LNCaP clone FGC (cell line): ENCODE measurements at places on chromosomes 2 and 18.
A peak's percentile ranks its signal among the peaks of the same experiment; 100 is the strongest.

DNA sequence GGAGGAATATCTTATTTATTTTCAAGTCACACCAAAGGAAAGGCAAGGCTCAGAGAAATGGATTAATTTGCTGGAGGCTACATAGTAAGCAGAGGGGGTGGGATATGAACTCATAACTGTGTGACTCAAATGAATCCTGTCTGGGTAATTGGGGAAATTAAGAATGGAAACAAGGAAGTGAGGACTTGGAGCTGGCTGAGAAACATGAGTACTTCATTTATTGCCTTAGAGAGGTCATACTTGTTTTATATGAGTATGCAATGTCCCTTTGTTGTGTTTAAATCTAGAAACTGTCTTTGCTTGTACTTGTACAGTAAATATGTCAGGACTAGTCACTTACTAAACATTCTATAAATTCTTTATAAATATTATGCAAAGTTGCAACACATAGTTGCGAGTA lies 2166.7 kb upstream of the PIK3C3 start:
- peak; percentile 89 for DNase-seq

DNA sequence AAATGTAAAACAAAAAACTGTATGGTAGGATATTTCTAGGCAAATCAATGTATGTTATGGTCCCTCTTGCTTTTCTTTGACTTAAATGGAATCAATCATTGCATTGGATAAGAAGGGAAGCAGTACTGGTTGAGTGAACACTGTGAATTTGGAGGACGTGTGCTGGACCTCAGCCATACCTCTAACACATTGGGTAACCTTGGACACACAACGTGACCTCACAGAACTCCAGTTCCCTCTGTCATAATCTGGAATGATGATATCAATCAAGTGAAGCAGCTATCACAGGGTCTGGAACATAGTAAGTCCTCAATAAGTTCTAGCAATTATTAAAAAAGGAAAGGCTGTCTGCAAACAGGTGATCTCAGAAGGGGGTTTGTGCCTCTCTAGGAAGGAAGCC lies 474.9 kb upstream of the TCF4 start:
- DNase-seq, result no peak

DNA sequence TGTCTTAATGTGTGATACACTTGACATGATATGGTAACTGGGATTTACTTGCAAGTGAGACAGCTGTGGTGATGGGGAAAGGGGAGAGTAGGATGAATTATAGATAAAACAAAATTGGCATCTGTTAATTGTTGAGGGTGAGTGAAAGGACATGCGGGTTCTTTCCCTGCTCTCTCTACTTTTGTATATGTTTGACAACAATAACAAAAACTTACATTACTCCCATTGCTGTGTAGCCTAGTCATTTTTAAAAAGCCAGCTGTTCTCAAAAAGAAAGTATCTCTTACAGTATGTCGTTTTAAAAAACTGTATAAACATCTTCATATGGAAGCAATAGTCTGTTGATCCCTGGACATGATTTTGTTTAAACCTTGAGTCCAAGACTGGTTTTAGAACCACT lies 117.6 kb downstream of the MYO1B start:
- no peak for DNase-seq

DNA sequence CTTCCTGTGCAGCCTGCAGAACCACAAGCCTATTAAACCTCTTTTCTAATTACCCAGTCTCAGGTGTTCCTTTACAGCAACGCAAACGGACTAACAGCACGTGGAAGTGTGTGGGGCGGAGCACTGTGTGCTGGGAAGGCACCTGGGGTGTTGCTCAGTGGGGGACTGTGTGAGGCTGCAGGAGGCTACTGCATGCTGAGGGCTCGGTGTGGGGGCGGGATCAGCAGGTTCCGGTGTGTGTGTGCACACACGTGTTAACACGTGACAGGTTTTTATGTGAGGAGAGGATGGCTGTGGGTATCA lies 58.9 kb downstream of the ANKMY1 start:
- no peak for DNase-seq

GRCh38 chr2:173753441-173753840 lies 211.7 kb downstream of the SP3 start:
- no peak for DNase-seq

DNA sequence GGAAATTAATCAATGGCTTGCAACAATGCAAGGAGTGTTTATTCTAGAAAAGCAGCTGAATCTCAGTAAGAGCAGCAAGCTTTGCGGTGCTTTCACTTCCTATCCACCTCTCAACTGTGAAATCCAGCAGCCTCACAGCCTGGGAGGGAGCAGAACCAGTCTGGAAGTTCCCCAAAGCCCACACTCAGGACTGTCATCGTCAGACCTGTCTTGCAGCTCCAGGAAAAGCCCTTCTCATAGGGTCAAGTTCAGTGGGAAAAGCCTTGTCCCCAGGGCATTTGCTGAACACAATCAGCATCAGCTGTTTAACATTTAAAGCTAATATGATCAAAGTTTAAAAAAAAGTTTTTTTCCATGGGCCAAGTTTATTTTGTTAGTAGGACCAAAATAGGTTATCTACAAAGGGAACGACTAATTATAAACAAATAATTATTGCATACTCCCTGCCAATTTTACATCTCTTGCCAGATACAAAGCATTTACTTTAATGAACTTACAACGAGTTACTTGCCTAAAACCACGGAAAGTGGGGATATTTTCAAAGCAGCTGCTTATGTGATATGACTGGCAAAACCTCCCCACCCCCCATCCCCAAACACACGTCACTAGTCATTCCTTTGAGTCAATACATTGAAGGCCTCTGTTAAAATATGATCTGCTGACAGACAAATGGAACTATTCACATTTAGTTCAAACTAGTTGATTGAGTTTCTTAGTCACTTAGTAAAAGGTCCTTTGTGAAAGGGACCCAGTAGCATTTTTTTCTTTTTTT lies 36.8 kb downstream of the PARD6G start:
- peak; percentile 34 for DNase-seq

DNA sequence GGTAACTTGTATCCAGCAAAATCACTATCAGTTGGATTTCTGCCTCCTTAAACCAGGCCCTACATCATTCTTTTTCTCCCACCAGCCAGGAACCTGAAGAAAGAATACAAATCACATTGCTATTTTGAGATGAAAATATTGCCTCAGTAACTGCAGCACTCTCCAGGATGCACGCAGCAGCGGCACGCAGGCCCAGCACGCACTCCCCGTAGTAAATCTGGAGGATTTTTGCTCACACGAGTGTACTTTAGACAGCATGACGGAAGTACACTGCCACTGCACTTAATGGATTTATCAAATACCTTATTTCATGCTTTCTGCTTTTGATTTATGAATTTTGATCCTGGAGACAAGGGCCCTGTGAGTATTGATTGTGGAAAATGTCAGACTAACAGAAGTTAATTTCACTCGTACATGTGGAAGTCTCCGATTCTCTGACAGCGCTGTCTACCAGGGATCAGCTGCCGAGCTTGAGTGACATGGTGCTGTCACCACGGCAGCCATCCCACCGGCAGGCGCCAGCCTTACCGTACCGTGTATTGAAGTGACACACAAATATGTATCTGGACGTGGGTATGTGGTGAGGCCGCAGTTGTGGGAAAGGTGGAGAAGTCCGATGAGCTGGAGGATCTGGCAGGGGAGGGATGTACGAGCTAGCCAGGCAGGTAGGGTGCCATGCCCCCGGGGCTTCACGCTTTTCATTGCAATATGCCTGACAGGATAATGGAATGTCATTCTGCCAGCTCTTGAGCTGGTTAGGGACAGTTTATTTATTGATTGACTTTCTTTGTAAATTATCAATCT lies 863.7 kb downstream of the GALR1 start:
- no peak for DNase-seq

DNA sequence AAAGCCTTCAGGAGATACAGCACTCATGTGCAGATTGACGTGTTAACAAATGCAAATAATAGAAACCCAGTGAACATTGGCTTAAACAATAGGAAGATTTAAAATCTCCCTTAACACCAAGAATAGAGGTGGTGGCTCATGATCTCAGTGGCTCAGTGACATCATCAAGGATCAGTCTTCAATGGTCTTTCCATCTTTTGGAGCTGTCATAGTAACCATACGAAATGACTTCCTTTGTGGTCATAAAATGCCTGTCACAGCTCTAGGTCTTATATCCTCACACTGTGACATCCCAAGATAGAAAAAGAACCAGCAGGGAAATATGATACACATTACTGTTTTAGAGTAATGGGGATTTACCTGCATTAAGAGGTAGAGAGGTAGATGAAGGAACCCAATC lies 59.6 kb upstream of the ACKR3 start:
- no peak for DNase-seq

GRCh38 chr2:85429924-85430289 lies 11.4 kb downstream of the SH2D6 start:
- no peak for DNase-seq

GRCh38 chr18:23194155-23194996 lies 59.1 kb downstream of the CABLES1 start:
- DNase-seq, result no peak

DNA sequence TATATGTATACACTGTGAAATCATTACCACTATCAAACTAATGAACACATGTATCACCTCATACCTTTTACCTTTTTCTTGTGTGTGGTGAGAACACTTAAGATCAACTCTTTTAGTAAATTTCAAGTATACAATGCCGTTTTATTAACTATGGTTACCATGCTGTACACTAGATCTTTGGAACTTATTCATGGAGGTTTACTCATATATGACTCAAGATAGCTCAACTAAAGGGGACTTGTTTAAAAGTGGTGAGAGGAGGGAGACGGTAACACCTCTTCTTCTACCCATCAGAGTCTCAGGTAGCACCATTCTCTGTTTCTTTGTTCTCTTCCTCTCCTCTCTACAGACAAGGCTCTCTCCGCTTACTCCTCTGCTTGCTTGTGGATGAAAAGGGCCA lies 36.1 kb upstream of the TMEM178A start:
- no peak for DNase-seq

GRCh38 chr18:49030138-49030537 lies 79.4 kb upstream of the SMAD7 start:
- no peak for DNase-seq

GRCh38 chr2:148565272-148565894 lies 79.2 kb upstream of the EPC2 start:
- DNase-seq, result no peak

GRCh38 chr2:240961910-240962299 lies 36.5 kb upstream of the SNED1 start:
- no peak for DNase-seq
